Activated CD4-positive, alpha-beta T cell treated with anti-CD3 and anti-CD28 coated beads, Interleukin-2, amount 50 U/mL, for 4 hours (primary cell): ENCODE measurements at places on chromosomes 7 and 10.

DNA sequence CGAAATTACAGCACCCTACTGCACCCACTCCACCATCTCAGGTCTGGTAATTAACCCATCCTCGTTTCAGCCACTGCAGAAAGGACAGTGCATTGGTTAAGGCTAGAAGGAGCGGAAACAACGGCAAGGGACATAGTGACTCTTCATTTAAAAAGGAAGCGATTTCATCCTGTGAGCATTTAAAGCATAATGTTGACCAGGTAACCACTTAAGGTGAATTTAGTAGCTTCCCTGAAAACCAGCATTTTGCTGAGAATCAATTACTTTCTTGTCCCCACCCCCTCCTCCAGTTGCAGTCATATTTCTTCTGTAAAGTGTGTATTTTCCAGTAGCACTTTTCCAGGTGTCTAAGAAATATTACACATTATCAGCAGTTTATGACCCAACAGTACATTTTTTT lies 821 bp upstream of the JAZF1 start:
- no peak for DNase-seq

- DNase-seq, result no peak
These were observed 68.4 kb downstream of the ASAH2B start for GRCh38 chr10:50807851-50808776.

GRCh38 chr7:107628461-107629064 lies 32.1 kb upstream of the SLC26A4 start:
- DNase-seq, result no peak

- DNase-seq, result no peak
These were observed 1.3 kb downstream of the ADAM22 start for GRCh38 chr7:87935384-87935706.

GRCh38 chr7:96414931-96415292 lies 93.0 kb upstream of the SLC25A13 start:
- DNase-seq, result peak; percentile 13

- no peak for DNase-seq
These were observed 31.0 kb downstream of the SLIT1 start for GRCh38 chr10:97154781-97155180.

- no peak for DNase-seq
These were observed 20.3 kb upstream of the HECTD2 start for GRCh38 chr10:91389636-91390512.

DNA sequence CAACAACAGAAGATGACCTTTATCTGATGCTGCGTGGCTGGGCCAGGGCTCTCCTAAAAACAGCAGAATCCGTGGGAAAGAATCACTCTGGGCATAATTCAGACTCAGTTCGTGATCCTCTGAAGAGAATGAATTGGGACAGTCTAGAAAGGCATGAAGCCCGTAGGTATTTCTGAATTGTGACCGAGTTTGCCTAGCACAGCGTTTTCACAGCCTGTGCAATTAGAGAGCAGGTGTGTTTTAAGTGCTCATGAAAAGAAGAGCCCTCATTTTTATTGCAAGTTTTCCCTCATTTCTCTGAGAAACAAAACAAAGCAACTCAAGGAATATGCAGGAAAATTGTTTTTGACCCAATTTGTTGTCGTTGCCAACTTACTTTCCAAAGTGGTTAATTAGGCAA lies 366.2 kb downstream of the WDR11 start:
- DNase-seq, result no peak

DNA sequence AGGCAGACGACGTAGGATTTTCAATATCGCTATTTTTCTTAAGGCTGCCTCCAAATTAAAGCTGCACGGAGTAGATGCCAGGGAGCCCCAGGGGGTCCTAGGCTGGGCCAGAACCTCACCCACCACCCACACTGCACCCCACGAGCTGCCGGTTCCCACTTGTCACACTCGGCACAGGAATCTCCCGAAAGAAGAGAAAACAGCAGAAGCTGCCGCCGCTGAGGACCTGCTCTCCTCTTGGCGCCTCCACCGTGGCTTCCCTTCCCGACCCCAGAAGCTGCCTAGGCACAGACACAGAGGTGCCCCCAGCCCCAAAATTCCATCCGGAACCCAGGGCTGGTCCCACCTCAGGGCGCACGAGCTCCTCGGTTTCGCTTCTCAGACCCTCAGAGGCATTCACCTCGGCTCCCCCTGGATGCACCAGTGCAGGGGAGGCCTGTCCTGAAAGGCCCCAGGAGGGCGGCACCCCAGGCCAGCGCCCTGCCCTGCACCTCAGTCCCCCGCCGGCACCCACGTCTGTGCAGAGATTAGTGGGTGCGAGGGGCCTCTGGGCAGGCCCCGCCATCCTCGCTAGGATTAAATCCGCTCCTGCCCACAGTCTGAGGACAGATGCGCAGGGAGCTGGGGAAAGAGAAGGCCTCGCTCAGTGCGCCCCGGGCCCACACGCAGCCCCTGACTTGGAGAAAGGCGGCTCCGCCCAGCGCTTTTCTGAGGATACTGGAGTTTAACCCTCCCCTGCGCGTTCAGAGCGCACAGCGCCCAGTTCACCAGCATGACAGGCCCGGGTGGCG lies 99.2 kb downstream of the PTPRN2 start:
- no peak for DNase-seq
